GM12892 (cell line): ENCODE measurements at places on chromosomes 7 and 10.
A peak's percentile ranks its signal among the peaks of the same experiment; 100 is the strongest.

GRCh38 chr7:5088906-5089305 lies 43.2 kb downstream of the RBAK start:
- no peak for DNase-seq

GRCh38 chr10:106446920-106447319 lies 717.6 kb downstream of the SORCS1 start:
- DNase-seq: no peak

GRCh38 chr10:99654390-99655175 lies 4.7 kb upstream of the ENTPD7 start:
- DNase-seq: no peak

- no peak for DNase-seq
These were observed 673.3 kb upstream of the LRRN3 start for GRCh38 chr7:110417611-110418010.

DNA sequence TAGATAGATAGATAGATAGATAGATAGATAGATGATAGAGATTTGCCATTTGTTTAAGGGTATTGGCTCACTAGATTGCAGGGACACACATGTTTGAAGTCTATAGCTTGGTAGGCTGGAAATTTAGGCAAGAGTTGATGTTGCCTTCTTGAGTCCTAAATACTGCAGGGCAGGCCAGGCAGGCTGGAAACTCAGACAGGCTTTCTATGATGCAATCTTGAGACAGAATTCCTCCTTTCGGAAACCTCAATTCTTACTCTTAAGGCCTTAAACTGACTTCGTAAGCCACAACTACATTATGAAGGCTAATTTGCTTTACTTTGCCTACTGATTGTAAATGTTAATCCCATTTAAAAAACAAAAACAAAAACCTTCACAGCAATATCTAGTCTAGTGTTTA lies 322.9 kb upstream of the AKR1E2 start:
- DNase-seq: no peak

DNA sequence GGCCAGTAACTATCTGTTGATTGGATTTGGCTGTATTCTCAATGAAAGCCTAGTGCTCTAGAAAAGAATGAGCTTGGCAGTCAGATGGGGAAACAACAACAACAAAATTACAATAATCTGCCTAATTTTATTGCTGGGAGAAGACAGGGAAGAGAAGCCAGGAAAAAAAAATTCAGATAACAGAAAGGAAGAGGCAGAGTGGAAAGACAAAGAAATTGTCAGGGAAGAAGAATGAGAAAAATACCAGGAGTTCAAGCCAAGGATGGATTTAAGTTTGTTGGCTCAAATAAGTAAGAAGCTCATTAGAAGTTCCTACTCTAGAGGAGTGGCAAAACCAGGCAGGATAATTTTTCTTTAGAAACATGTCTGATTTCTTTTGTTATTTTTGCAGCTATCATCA lies 45.9 kb upstream of the PRKG1 start:
- no peak for DNase-seq

DNA sequence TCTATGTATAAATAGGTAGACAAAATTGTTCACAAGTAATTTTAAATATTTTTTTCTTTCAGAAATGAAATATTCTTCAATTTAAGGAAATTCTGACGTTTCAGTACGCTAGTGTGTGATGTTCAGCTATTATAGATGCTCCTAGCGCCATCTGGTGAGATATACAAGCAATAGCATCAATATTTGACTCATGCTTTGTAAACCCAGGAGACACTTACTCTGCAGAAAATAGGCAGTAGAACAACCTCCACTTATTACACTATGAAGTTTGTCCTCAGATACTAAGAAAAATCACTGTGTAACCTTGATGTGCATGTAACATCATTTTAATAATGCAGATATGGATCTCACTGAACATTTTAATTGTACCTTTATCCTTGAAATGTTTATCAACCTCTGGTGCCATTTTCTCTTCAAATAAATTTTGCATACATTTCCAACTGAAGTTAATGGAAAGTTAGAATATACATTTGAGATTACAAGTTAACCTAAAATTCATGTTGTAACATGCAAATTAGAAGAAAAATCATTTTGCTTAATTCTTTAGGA lies 151.5 kb upstream of the FAM3C start:
- peak; percentile 11 for DNase-seq

DNA sequence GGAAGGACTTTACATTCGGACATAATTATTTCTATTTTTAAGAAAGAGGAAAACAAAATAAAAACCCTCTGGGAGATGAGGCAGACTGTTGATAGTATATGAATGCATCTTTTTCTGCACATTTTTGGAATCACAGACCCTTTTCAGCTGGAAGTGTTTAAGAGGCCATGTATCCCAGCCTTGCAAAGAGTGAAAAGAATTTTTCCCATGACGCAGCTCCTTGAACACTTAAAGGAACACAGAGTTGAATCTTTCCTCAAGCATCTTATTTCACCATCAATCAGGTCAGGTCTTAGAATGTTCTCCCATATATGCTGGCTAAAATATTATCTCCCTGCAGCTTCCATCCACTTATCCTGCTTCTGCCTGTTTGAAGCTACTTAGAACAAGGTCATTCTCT lies 45.9 kb upstream of the PAPSS2 start:
- no peak for DNase-seq

DNA sequence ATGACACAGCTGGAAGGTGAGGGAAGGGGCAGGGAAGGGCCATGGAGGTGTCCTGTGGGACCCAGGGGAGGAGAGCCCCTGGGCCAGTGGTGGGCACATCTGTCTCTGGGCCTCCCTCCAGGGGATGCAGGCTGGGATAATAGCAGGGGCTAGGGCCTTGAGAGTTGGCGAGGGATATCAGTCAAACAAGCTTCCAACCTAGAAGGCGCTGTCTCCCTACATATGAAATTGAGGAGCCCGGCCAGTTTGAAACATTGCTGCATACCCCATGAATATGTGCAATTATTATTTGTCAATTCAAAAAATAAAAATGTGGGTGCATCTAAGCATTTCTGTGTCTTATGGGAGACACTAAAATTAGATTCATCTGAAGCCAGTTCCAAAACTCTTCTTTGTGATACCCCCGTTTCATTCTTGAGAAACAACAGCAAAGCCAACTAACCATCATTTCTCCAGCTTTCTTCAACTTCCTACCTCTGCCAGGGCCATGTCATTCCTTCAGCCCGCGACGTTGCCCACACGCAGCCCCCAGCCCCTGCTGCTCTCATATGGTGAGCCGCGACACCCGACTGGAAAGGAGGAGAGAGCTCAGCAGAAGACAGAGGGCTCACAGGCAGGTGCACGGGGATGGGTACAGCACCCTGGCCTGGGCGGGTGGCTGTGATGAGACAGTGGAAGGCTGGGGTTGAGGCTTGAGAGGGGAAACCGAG lies 418.7 kb downstream of the GLRX3 start:
- DNase-seq: no peak

DNA sequence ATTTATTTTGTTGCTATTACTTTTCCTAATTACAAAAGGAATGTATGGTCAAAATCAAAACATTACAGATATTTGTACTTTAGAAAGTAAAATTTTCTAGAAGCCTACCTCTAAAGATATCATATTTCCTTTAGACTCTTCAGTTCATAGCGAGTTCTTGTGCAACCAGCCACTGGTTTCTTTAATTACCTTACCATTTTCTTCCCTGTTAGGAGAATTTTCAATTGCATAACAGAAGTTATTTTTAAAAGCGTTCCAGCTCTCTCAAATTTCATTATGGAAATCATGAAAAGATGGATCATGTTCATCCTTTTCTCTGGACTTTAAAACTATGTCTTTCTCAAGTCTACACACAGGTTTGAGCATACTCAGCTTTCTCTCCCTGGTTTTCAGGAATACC lies 5.0 kb upstream of the TRUB1 start:
- no peak for DNase-seq

DNA sequence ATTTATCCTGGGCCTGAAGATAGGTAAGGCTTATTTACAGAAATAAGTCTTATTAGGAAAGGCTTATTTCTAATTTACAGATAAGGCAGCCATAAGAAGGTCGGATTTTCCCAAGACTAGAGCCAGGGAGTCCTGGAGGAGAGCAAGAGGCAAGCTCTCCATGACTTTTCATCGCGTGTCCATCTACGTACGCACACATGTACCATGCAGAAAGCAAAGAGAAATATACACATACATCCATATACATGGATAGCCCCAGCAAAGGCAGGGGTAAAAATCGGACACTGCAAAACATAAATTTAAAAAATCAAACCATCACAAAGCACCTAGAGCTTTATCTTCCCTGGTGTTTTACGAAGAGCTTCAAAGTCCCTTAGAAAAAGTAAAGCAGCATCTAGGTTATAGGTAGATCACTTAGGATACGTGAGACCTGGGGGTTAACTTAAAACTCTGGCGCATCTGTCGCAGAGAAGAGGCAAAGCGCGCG lies 25.8 kb upstream of the ZRANB1 start:
- no peak for DNase-seq

DNA sequence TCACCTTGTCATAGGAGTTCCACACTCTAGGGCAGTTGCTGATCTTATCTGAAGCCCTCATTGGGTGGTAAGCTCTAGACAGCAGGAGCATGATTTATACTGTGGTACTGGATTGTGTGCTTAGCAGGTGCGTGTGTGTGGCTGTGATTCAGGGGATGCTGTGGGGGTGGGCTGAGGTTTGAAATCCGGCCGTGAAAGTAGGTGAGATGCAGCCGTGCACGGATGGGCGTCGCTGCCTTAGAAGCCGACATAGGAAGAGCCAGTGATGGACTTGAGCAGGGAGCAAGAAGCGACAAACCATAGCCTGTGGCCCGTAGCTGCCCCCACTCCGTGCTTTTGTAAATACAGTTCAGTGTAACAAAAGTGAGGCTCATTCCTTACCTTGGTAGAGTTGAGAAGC lies 38.2 kb downstream of the PROSER2 start:
- no peak for DNase-seq

DNA sequence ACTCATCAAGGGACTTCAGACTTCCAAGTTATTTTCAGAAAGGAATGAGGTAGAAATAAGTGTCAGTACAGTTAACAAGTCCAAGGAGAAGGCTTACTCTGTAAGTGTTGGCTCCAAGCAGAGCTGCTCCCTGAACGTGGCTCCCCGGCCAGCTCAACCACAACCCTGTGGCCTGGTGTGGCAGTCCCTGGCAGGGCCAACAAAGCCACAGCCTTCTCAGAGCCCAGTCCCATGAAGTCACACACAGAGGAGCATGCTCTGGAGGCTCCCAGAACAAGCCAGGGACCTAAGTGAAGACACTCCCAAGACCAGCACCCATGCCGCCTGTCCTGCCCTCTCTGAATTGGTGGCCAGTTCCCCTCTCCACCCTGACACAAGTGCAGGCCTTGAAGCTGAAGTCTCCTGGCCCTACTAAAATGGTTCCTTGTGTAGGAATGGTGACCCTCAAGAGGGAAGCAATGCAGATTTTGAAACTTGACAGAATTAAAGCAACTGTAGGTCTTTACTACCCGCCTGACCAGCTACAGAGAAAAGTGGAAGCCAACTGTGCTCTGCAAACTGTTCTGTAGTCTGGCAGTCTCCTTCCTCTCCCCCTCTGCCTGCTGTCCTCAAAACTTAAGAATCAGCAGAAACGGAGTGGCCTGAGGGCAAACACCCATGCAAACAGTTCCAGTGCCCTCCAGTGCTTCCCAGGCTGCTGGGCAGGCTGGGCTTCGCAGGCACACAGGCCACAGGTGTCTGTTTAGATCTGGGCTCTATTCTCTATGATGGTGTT lies 51.1 kb downstream of the NOD1 start:
- DNase-seq: no peak

DNA sequence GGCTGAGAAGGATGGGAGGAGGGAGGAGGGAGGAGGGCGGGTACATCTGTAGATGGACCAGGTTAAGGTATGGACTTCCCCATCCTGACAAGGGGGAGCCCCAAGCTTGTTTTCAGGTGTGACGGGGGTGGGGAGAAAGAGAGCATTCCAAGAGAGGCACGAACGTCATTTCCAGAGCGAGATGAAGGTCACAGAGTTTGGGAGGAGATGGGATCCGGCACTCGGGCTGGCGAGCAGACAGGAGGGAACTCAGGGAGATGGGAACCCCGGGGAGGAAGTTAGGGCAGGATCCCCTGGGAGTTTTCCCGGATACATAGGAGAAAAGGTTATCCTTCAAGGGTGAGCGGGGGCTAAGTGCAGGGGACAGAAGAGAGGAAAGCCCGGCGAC lies 118.8 kb downstream of the CUX1 start:
- no peak for DNase-seq

GRCh38 chr10:30559180-30559579 lies 70.4 kb downstream of the LYZL2 start:
- no peak for DNase-seq

DNA sequence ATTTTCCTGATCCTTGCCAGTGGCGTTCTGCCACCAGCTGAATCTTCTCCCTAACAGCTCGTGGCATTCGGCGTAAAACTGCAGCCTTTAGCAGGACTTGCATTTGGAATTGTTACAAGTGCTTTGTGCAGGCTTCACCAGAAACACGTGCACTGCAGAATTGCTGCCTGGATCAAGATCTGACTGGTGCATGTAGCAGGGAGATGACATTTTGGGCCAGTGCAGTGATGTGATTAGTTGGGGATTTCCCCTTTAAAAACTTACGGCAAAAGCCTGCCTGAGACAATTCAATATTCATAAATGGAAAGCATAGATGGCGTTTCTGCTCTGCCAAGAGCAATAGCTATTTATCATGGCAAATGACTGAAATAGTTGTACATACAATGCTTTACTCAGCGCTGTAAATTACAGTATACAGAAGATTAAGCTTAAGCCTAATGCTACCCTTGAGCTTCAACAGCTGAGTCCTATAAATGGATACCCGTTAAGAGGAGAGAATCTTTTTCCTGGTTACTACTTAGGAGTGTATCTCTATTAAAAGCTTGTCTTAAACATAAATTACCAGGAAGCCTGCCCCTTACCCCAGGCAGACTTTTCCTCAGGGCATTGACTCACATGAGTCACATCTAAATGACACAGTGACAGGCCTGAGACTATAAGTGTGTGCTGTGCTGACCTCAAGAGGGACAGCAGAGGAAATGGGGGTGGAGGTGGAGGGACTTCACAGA lies 106.3 kb downstream of the ATXN7L1 start:
- DNase-seq: no peak

DNA sequence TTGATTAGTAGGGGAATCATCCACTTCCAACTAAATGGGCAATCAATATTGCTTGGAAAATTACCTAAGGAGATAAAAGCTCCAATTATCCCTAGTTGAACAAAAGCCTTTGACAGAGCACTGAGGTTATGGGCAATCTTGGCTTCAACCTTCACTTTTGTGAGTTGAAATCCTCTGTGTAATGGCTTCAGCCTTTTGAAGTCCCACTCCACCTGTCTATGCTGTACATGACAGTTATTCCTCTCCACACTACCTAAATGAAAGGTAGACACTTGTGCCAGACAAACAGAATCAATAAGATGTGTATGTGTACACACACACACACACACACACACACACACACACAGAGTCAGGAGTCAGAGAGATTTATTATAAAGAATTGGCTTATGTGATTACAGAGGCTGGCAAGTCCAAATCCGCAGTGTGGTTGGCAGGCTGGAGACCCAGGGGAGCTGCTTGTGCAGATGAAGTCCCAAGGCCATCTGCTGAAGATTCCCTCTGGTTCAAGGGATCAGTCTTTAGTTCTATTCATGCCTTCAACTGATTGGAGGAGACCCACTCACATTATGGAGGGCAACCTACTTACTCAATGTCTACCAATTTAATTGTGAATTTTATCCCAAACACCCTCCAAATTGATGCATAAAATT lies 164.8 kb upstream of the CDC14C start:
- DNase-seq: no peak
